ENCODE measurements at places on chromosomes 5 and 9.

DNA sequence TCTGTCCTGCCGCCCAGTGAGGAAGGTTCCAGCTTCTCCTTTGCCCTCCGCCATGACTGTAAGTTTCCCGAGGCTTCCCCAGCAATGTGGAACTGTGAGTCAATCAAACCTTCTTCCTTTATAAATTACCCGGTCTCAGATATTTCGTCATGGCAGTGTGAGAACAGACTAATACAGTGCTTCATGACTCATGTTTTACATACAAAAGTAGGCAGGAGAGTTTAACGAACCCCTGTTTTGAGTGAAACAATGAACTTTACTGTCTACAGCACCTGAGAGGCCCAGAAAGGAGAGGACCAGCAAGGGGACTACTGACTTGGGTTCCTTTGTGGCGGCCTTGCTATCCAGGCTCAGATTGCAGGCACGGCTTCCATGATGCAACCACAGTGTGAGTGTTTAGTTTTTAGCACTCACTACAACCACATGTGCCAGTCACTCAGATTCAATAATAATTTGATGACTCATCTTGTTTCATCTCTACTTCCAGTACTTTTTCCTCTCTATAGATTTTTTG is 139.1 kb upstream of the CLINT1 start:
- DNase-seq, result no peak

DNA sequence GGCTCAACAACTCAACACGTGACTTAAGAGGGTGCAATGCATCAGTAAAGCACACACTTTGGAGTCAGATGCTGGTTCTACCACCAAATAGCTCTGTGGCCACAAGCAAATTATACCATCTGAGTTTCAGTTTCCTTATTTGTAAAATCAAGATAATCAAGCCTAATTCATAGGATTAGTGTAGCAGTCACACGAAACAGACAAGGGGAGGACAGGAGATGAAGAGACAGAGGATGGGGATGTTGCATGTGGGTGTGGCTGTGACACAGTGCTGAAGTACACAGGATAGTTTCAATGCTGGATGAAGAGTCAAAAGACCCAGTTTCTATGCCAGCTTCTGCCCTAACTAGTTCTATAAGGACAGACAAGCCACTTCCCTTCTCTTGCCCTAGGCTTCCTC is 60.2 kb downstream of the SPOCK1 start:
- no peak for DNase-seq

GRCh38 chr5:155027993-155028629 is 14.6 kb downstream of the KIF4B start:
- no peak for DNase-seq

- no peak for DNase-seq
Observed at GRCh38 chr5:73668486-73669111, 42.6 kb downstream of the ARHGEF28 start.

GRCh38 chr5:172288465-172288864 is 4.9 kb upstream of the UBTD2 start:
- DNase-seq, result peak; percentile 54

GRCh38 chr9:71384343-71384742 is 262.9 kb upstream of the TRPM3 start:
- no peak for DNase-seq

DNA sequence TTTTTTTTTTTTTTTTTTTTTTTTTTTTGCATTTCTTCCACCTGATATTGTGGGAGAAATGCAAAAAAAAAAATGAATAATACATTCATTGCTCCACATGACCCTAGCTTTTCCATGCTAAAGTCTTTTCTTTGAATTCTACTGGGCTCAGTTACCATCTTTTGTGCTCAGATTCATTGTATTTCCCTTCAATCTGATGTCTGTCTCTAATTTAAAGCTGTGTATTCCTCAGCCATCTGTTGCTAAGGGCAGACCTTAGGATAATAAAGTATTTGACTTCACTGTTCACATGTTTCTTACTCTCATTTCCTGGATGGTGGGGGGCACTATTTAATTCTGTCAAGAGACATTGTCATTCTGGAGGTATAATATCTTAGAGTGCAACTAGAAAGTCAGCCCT is 123.5 kb downstream of the FGF10 start:
- no peak for DNase-seq

Measured in foreskin fibroblast (primary cell).